Esophagus muscularis mucosa (tissue), 4 donors: ENCODE measurements at places on chromosomes 1 and 21. TPM values are rescaled to one million over a fixed set of nuclear protein-coding genes. Genes with fewer than 3 reads are reported as not detected.

The OLFML3 gene
- 73.7 TPM for total RNA-seq

The DDR2 gene
- 143 TPM for total RNA-seq

The CYP4A22 gene
- total RNA-seq, result not detected

The SLAMF7 gene
- total RNA-seq, result 0.52 TPM

The PLEKHN1 gene
- 0.17 TPM for total RNA-seq

The AGO3 gene
- total RNA-seq, result 23.3 TPM

The MTARC2 gene
- 22.9 TPM for total RNA-seq

The VAV3 gene
- total RNA-seq, result 1.9 TPM

The PRELP gene
- 186 TPM for total RNA-seq

The RGS4 gene
- total RNA-seq, result 23.8 TPM

The LAD1 gene
- not detected for total RNA-seq

The TPTE gene
- total RNA-seq, result not detected

The ESPN gene
- total RNA-seq, result 0.33 TPM

The IL23R gene
- total RNA-seq, result not detected

The PBX1 gene
- total RNA-seq, result 89.6 TPM

The CHAF1B gene
- total RNA-seq, result 0.83 TPM

The AMIGO1 gene
- 23.7 TPM for total RNA-seq

The HPCA gene
- total RNA-seq, result not detected

The GOLT1A gene
- 0.39 TPM for total RNA-seq

The CD34 gene
- 136 TPM for total RNA-seq

The AKT3 gene
- total RNA-seq, result 73.9 TPM

The ZMYND12 gene
- total RNA-seq, result 0.78 TPM

The CTSS gene
- total RNA-seq, result 40.9 TPM

The ZNF687 gene
- total RNA-seq, result 23.7 TPM

The ANGPTL3 gene
- total RNA-seq, result not detected

The KLF17 gene
- 0.78 TPM for total RNA-seq

The CASQ1 gene
- total RNA-seq, result 4.9 TPM

The AHDC1 gene
- total RNA-seq, result 37.1 TPM

The SPRR2E gene
- total RNA-seq, result not detected

The SMIM1 gene
- 14.1 TPM for total RNA-seq

The PLA2G5 gene
- total RNA-seq, result 32.8 TPM

The RAB42 gene
- total RNA-seq, result 4.0 TPM
